ENCODE measurements at places on chromosomes 1 and 21.

- peak; percentile 75 for DNase-seq
Measured at GRCh38 chr1:6246497-6247467, 2.8 kb downstream of the HES3 start.

DNA sequence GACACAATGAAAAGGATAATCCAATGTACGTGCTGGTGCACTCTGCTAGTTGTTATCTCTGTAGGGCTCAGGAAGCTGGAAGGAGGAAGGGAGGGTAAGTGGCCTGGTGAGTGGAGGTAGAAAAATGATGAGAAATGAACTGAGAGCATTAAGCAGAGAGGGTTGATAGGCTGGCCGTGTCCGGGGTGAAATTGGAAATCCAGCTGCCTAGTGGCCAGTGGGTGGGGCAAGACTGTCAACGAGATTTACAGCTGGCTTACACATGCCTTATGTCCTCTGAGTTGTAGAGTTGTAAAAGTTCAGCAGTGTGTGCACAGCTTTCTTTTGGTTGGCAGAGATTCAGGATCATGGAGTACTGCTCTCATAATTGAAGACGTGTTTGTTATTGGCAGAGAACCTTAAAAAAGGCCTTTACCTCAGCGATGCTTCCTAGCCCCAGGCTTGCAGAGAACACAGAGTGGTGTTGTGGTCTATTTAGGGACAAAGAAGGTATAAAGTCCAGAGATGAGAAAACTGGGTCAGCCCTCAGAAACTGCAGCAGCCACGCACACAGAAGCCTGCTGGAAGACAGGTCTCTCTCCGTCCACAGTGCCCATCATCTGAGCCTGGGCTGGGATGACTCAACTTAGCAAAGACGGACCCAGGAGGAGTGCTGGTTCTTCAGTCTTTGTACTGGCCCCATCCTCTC, 132.4 kb downstream of the EDEM3 start:
- no peak for DNase-seq

DNA sequence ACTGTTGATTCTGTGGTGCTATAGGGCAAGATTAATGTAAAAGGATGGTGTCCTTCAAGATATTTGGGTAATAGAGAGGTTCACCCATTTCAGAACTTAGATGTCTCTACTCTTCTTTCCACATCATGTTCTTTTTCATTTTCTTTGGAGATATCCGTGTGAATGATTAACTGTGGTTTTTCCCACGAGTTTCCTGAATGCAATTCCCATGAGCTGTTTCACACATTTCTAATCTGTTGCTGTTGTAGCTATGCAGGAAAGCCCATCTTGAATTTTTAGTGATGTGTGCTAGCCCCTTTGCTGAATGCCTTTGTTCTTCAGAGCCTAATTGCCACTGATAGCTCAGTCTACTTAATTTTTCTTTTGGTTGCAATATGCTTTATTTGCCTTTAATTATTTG, 27.6 kb downstream of the SNX27 start:
- DNase-seq = no peak

- no peak for DNase-seq
Measured at GRCh38 chr1:43619314-43619790, 30.6 kb upstream of the KDM4A start.

Data from activated CD4-positive, CD25-positive, alpha-beta regulatory T cell (primary cell).